CMK (cell line): ENCODE measurements at places on chromosomes 7 and 10.

- no peak for DNase-seq
Measured at GRCh38 chr10:112348759-112349158, 25.2 kb upstream of the ACSL5 start.

DNA sequence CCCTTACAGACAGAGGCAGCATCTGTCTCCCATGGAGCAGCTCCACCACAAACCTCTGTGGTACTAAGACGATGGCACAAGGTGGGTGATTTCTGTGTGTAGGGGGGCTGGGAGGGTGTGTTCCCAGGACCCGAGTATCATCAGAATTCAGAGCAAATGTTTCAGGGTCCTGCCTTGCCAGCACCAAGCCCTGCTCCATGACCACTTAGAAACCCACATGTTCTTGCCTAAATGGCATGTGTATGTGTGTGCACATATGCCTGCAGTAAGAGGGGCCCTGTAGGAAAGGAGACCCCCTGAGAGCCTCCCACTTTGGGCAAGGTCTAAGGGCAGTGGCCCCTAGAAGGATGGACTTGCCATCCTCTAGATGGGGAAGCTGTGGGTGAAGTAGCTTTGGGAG is 17.1 kb upstream of the MGMT start:
- DNase-seq, result no peak

DNA sequence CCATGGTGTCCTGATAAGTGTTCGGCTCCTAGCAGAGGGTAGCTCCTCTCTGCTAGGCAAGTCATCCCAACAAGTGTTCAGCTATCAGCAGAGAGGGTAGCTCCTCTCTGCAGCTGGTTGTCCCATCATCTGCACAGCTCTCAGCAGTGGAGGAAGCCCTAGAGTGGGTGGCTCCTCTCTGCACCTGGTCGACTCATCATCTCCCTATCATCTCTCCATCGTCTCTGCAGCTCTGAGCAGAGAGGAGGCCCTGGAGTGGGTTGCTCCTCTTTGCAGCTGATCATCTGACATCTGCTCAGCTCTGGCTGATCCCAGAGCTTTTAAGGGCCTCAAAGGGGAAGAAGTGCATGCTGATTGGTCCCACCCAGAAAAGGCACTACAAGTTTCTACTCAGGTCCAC is 199.9 kb upstream of the KMT2E start:
- DNase-seq, result no peak

GRCh38 chr7:147492606-147493005 is 1098.0 kb upstream of the C7orf33 start:
- DNase-seq, result no peak

DNA sequence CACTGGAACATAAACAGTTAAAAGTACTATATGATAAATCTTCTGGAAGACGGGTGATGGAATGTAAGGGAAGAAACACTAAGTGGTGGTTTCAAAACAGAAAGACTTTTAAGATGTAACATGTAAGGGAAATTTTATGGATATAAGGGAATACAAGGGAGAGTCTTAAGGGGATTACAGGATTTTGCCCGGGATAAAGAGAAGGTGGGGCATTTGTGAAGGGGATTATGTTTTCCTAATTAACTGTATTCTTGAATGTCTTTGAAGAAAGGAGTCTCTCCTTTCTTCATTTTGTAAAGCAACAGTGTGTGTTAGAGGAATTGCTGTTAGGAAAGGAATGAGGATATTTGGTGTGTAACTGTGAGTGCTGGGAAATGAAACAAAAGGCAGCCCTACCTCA is 745.2 kb downstream of the AUTS2 start:
- DNase-seq, result no peak

GRCh38 chr10:119297207-119297968 is 90.0 kb downstream of the GRK5 start:
- DNase-seq, result no peak

GRCh38 chr7:4851459-4852422 is 10.1 kb downstream of the PAPOLB start:
- no peak for DNase-seq

DNA sequence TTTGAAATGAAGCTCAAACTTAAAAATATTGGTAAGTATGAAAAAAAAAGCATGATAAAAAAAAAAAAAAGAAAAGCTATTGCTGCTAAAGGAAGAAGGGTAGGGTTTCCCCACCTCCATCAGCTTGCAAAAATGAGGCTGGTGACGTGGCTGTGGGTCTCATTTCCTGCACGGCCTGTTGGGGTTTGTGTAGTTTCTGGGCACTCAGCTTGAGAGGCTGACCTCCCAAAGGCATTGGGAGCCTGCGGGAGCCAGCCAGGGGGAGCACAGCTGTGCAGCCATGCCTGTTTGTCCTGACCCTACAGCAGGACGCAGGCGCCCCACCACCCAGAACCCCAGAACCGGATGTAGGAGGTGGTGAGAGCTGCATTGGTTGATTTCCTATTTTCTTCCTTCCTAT is 48.8 kb upstream of the CARD11 start:
- DNase-seq, result no peak

GRCh38 chr7:156015237-156016020 is 203.2 kb upstream of the SHH start:
- no peak for DNase-seq

DNA sequence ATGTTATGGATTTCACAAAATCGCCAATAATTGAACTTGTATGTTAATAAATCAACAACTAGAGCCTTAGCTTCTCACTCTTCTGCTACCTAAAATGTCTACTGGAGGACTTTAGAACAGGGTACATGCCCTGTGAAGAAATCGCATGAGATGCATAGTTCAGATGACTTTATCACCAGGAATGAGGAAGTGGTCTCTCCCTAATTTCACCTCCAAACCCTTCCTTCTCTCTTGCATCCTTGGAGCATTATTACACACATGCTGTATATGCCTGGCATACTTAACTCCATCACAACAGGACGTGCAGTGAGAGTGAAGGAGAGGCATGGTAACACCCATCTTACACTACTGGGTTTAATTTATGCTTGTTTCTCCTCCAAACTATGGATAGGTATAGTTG is 27.8 kb downstream of the RHEB start:
- no peak for DNase-seq

DNA sequence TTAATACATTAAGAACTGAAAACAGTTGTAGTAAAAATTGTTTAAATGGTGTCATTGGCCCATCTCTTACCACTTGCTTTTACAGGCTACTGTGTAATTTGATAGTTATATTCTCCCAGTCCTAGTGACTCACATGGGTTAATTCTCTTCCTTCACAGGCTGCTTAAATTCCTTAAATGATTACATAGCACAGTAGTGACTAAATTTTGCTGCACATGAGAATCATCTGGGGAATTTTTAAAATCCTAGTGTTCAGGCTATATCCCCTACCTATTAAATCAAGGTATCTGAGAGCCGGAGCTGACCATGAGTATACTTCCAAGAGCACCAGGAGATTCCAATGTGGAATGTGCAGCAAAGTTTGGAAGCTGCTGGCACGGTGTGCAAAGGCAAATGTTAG is 45.3 kb upstream of the ZNF800 start:
- no peak for DNase-seq

DNA sequence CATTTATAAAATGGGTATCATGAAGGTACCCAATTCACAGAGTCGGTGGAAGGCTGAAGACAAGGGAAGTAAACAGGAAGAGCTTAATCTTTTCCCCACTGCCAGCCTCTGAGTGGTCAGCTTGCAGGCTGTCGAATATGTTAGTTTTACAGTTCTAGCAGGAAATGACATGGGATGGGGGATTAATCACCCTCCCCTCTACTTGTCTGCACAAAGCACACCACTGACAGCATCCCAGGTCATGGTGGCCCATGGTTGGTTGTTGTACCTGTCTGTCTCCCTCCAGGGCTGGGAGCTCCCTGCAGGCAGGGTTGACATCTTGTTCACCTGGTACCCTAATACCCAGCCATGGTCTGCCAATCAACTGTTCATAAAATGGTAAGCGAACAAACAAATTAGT is 55.6 kb downstream of the GRB10 start:
- DNase-seq, result no peak

DNA sequence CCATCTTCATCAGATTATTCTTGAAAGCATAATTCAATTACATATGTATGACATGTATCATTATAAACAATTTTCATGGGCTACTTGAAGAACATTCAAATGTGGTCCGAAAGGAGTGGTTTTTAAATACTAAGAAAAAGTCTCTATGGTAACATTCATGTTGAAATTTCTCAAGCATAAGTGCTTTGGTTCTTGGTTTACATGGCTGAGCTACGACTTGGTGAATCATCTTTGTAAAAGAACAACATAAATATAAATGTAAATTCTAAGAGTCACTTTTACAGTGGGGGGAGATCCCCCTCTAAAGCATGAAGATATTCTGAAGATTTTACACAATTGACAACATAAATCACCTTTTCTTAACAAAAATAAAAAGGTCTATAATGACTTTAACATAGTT is 118.6 kb downstream of the MAGI2 start:
- DNase-seq, result no peak

- DNase-seq, result no peak
Measured at GRCh38 chr7:77427996-77428603, 12.0 kb upstream of the GSAP start.

DNA sequence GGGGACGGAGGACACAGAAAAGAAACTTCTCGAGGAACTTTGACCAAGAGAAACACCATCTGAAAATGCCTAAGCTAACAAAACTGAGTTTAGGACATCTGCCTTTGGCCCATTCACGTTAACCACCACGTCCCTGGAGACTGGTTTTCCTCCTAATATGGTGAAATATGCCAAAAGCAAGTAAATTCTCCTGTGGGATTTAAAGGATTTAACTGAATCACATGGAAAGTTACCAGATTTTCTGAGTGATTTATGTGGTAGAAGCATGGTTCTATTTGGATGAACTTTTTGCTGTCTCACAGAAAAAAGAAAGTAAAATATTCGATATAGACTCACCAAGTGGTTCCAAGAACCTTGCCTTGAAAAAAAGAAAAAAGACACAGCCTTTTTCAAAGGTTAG is 30.4 kb upstream of the BMPER start:
- DNase-seq, result no peak

DNA sequence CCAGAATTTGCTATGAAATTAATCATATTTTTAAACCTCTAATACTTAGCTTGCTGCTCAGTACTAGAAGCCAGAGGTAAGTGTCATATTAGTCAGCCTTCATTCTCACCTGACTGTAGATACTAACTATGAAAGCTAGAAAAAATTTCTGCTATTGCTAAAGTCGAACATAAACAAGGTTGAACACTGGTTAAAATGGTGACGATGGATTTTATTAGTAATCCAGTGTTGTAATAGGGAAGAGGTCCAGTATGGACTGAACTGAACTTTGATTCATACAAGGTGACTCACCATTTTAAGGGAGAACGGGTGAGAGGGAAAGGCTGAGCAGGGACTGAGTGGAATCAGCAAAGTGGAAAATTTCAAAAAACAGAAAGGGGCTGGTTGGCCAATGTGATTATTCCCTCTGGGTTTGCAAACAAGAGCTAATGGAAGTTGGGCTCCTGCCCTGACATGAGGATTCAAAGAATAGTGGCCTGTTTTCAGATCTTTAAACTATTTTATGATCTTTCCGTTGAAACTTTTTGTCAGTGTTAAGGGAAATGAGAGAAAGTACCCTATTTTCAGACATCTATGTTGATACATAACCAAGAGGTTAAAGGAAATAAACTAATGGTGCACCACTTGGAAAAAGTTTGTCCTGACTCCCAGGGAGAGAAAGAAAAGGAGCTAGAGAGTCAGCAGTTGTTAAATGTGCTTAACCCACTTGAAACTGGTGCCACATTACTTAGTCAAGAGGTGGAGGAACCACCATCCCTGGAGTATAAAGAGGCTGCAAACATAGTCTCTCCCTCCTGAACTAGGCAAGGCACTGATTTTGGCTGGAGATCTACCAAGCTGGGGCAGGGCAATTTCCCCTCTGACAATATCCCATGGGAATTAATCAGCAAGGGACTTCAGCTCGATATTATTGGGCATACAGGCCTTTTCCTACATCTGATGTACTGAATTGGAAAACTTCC is 15.3 kb upstream of the AKR1C1 start:
- no peak for DNase-seq

DNA sequence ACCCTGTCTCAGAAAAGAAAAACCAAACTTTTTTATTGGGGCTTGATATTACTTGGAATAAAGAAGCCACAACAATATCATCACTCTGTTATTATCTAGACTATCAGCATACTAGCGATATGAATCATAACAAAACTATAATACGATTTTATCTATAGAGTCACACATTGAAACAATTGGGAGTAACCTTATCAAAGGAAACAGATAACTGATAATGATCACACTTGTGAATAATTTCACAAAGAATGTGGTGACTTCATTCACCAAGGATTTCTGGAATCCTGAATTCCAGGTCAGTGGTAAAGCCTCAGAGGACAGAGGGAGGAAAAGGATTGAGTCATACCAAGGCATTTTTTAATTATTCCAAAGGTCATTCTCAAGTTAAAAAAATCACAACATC is 32.1 kb upstream of the NMT2 start:
- no peak for DNase-seq

- DNase-seq, result no peak
Measured at GRCh38 chr7:114623146-114623545, 208.5 kb downstream of the FOXP2 start.

DNA sequence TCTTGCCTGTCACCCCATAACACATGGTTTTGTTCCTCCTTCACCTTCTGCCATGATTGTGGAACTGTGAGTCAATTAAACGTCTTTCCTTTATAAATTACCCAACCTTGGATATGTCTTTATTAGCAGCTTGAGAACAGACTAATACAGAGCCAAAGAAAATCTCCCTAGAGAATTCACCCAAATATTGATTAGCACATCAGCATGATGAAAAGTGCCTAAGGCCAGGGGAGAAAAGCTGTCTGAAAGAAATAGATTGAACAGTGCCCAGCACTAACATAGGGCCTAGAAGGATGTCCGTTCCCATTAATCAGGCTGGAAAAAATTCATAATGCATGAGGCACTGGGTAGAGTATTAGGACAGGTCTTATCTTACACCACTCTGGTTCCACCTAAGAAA is 111.9 kb upstream of the CALN1 start:
- DNase-seq, result no peak

- no peak for DNase-seq
Measured at GRCh38 chr7:112556633-112557032, 75.8 kb downstream of the LSMEM1 start.

GRCh38 chr7:154973381-154973780 is 29.5 kb downstream of the PAXIP1 start:
- DNase-seq, result no peak

DNA sequence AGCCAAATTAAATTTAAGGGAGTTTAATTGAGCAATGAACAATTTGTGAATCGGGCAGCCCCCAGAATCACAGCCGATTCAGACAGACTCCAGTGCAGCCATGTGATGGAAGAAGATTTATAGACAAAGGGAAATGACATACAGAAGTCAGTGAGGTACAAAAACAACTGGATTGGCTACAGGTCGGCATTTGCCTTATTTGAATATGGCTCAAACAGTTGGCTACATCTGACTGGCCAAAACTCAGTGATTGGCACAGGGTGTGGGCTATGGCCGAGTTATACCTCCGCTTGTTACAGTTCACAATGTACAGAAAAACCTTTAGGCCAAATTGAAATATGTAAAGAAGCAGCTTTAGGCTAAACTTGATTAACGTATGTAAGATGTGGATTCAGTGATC is 30.8 kb upstream of the EIF4H start:
- DNase-seq, result no peak
